ENCODE measurements at places on chromosomes 1 and 21. TPM values are rescaled to one million over a fixed set of nuclear protein-coding genes. Genes with fewer than 3 reads are reported as not detected.

GRCh38 chr21:45742247-45742646 lies 98.7 kb downstream of the PCBP3 start:
- no peak for DNase-seq

GRCh38 chr1:24567792-24568388 lies 12.0 kb downstream of the NCMAP start:
- DNase-seq, result no peak

DNA sequence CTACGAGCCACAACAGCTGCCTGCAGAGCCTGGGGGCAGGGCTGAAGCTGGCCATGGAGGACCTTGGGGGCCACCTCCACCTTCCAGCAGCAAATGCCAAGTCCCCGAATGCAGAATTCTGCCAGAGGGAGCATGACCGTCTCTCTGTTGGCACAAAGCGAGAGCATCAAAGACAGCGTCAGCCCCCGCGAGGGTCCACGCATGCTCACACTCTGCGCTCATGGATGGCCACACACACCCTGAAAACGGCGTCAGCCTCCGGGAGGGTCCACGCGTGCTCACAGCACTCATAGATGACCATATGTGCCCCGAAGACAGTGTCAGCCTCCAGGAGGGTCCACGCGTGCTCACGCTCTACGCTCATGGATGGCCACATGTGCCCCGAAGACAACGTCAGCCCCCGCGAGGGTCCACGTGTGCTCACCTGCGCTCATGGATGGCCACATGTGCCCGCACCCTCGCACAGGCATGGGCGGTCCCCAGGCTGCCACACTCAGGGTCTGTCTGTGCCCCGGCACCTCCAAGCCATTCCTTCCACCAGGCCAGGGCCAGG lies 46.5 kb downstream of the MORN1 start:
- no peak for DNase-seq

DNA sequence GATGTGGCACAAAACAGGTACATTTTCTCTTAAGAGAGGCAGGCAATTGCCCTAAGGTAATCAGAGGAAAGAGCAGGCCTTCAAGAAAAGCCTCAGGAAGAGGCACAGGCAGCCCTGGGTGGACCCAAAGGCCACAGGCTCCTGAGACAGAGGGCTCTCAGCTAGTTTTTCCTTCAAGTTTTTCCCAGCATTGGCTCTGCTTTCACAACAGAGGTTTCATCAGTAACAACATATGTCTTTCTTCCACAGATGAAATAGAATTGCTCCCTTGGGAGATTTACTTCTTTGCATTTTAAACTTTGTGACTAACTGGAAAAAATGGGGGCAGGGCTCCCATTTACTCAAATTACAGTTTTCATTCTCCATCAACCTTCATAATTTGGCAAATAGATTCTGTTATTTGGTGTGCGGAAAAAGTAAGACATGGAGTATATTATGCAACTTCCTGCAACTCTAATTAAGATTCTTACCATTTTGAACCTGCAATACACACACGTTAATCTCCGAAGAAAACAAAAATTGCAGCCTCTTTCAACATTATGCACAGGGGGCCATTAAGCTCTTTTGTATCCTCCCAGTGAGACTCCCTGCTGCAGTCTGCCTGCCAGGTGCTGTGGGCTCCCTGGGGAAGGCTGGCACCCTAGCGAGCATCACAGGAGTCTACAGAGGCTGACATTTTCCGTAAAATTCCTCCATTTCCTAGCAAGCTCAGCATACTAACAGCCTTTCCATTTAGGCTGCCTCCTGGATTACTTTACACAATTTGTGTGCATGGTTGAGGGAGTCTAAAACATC lies 282.3 kb downstream of the USH2A start:
- DNase-seq, result peak; percentile 89

DNA sequence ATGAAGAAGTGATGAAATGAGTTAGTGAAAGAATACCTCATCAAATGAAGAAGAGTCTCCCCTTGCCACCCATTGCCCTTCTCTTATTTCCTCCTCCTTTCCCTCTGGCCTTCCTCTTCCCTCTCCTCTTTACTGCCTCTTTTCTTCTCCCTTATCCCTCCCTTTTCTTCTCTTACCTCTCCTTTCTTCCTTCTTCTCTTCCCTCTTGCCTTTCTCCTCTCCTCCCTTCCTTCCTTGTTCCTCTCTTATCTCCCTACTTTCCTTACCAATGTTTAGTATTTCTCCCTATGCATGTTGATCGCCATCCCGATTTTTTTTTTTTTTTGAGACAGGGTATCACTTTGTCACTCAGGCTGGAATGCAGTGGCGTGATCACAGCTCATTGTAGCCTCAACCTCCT lies 8.8 kb downstream of the MROH7 start:
- no peak for DNase-seq

Gene SLC30A10
- total RNA-seq, result not detected

DNA sequence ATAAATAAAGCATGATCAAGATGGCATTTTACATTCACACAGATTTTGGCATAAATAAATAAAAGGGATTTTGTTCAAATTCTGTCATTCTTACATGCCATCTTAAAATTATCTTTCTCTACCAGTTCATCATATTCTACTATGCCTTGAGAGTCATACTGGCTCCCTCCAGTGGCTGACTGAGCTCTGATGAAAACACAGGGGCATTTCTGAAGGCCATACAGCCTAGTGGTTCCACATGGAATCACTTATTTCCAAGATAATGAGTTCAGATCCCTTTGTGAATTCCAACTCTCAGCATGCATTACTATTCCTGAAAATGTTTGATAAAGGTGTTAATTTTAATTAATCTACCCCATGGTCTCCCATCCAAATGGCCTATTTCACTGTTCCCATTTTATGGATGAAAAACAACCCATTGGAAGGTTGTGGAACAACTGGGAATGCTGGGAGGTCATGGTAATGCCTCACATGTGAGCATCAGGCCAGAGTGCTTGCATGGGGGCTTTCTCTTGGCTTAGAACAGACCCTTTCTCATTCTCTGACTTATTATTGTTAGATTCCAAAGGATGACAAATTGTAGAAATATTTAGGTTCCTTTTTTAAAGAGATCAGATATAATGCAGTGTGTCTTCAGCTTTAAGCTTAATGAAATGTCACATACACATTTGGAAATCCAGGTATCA lies 622.4 kb upstream of the PKN2 start:
- peak; percentile 79 for DNase-seq

GRCh38 chr1:25927521-25928265 lies 21.5 kb upstream of the STMN1 start:
- DNase-seq, result no peak

- no peak for DNase-seq
Measured at GRCh38 chr1:233135833-233136232, 159.7 kb downstream of the PCNX2 start.

GRCh38 chr1:112686835-112687234 lies 12.4 kb downstream of the MOV10 start:
- no peak for DNase-seq

Gene TRAF3IP3
- total RNA-seq, result not detected

GRCh38 chr1:117708323-117709248 lies 102.7 kb downstream of the TENT5C start:
- DNase-seq, result no peak

Gene CLSTN1
- 115 TPM for total RNA-seq

Gene ST6GALNAC3
- total RNA-seq, result 0.51 TPM

GRCh38 chr1:160460214-160460642 lies 59.9 kb downstream of the VANGL2 start:
- DNase-seq, result no peak

DNA sequence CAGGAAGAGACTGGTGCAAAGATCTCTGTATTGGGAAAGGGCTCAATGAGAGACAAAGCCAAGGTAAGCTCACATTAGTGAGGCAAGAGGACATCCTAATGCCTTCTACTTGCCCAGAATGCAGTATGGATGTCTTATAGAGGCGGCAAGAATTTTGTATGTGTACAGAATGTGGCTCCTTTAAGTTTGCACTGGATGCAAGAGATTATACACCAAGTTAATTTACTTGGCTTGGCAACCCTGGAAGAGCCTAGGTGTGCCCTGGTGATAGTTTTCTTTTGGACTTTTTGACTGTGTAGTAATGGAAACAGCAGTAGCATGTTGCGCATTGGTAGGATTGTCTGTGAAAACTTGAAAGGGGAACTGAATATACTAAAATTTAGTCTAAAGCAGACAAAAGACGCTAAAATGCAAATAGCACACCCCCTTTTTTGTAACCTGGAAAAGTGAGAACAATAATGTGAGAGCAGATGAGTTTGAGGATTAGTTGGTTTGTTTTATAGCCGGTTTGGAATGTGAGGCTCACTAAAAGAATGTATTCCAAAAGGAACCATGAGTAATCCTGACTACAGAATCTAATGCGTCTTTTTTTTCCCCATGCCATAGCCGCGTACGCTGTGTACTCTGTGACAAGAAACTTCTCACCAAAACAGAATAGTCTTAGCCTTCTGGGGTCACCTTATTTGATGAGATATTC lies 18.1 kb downstream of the KHDRBS1 start:
- DNase-seq, result peak; percentile 49

DNA sequence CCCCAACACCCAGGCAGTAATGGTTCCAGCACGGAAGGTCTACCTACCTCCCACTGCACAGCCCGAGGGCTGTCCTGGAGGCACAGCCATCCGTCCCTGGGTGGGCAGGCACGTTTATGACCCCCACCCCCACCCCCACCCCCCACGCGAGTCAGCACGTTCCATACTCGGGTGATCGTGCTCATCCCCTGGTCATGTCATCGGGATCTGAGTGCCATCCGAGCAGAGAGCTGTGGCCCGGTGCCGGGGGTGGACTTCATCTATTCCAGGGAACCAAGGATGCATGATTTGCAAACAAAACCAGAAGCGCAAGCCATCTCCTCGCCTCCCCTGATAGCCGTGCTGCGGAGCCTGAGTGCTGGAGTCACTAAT lies 1.1 kb downstream of the TSPEAR start:
- DNase-seq, result no peak

GRCh38 chr1:52976183-52977035 lies 49.3 kb downstream of the SCP2 start:
- peak; percentile 2 for DNase-seq

DNA sequence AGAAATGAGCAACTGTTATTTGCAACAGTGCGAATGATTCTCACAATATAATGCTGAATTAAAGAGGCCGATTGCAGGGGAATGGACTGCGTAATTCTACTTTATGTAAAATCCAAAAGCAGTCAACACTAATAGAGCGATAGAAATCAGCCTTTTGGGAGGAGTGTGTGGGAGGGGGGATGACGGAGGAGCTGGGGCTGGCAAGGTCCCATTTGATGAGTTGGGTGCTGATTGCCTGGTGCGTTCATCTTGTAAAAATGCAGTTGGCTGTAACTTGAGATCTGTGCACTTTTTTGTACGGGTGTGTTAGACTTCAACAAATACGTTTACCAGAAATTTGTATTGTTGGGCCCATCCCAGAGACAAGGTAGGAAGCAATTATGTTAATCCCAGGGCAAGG lies 20.7 kb downstream of the TNFRSF8 start:
- DNase-seq, result peak; percentile 42

DNA sequence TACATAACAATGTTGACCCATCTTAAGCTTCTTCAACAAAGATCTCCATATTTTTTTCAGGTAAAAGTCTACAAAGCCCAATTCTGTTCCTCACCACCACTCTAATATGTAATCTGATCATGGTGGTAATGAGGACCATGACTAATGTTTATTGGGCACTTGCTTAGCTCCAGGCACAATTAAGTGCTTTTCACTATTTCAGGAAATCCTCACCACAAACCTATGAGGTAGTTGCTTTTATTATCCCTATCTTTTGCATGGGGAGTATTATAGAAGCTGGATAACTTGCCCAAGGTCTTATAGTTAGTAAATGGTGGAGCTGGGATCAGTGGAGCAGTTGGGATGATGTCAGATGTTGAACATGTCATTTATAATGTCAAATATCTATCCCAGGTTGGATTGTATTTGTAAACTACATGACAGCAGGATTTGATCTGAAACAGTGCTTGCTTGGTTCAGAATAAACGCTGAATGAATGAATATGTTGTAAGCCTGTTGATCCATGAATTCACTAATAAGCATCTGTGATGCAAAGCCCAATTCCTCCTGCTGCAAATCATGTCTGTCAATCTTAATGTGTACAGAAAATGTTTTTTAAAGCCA lies 283.3 kb upstream of the ST6GALNAC5 start:
- no peak for DNase-seq

GRCh38 chr1:6928106-6928885 lies 143.0 kb downstream of the CAMTA1 start:
- DNase-seq, result no peak

- no peak for DNase-seq
Measured at GRCh38 chr1:167033646-167034045, 44.6 kb downstream of the MAEL start.

DNA sequence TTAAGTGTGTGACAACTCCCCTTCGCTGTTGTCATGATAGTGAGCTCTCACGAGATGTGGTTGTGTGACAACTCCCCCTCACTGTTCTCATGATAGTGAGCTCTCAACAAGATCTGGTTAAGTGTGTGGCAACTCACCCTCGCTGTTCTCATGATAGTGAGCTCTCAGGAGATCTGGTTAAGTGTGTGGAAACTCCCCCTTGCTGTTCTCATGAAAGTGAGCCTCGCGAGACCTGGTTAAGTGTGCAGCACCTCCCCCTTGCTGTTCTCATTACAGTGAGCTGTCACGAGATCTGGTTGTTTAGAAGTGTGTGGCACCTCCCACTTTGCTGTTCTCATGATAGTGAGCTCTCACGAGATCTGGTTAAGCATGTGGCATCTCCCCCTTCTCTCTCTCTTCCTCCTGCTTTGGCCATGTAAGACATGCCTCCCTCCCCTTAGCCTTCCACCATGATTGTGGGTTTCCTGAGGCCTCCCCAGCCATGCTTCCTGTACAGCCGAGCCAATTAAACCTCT lies 25.1 kb upstream of the LSS start:
- DNase-seq, result no peak

DNA sequence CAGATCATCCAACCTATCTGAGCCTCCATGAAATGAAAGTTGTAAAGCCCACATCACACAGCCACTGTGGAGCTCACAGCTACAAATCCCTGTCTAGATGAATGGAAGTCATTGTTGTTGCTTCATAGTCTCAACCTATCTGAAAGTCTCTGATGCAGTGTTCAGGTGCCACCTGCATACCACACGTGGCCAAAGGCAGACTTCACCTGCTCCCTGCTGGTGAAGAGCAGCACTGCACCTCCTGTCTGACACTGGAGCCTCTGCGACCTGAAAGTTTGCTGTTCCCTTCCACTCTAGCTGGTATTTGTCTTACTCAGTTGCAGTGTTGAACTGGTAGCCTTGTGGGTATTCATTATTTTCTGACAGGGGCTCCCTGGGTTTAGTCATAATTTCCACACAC lies 18.4 kb downstream of the LORICRIN start:
- DNase-seq, result no peak

Gene CADM3
- total RNA-seq, result 2.1 TPM

DNA sequence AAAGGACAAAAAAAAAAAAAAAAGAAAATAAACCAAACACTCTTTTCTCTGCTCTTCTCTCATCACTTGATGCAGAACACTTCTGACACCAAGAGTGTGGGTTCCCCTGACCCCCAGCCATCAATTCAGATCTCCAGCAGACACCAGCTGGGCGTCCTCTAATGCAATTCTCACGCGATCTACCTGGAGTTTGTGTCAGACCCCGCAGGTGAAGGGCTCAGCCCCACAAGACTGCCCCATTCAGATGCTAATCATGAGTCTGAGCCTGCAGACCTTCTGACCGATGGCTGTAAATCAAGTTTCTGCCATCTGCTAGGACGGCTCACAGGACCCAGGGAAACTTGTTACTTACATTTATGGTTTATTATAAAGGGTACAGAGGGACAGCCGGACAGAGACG lies 133.6 kb upstream of the C1orf174 start:
- DNase-seq, result no peak

- peak; percentile 67 for DNase-seq
Measured at GRCh38 chr1:245322673-245323072, 167.9 kb downstream of the KIF26B start.

Gene CYP4X1
- not detected for total RNA-seq

GRCh38 chr1:240349695-240350094 lies 258.0 kb downstream of the FMN2 start:
- no peak for DNase-seq

Gene TMEM82
- not detected for total RNA-seq
